ENCODE measurements at places on chromosomes 2 and 18.

DNA sequence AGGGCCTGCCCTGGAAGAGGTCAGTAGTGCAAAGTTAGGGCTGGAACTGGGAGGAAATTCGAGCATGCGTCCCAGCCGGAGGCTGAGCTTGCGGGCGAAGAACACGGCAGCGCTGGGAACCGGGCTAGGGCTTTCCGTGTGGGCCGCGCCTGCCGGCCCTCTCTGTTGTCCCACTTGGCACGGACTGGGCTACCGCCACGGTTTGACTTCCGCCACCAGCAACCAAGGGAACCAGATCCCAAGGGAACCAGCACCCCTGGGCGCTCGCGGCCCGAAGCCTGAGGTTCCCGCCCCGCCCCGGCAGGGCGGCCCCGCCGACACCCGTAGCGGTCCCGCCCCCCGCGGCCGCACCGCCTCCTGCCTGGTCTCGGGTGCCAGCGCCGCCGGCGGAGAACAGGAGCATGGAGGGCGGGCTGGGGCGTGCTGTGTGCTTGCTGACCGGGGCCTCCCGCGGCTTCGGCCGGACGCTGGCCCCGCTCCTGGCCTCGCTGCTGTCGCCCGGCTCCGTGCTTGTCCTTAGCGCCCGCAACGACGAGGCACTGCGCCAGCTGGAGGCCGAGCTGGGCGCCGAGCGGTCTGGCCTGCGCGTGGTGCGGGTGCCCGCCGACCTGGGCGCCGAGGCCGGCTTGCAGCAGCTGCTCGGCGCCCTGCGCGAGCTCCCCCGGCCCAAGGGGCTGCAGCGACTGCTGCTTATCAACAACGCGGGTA, at the start of gene SPR:
SPR (plus strand) TSS at position 377 of the 708 bp plus-strand sequence; CDS start at position 402, 25 bp downstream.
- no peak for DNase-seq

DNA sequence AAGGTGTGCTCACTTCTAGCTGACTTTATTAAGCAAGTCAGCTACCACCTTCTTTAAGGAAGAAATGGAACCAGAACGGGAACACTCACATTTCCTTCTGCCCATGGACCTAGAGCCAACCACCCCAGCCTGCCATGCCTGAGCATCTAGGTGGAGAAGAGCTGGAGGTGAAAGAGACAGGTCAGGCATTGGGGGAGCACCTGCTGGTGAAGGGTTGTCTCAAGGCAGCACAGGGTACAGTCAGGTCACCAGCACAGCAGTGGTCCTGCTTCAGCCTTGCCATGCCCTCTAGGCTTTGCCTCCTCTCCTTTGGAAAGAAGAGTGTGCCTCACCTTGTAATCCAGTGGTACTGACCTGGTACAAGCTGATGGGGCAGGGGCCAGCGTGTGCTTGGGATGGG, 107.9 kb downstream of the KCNF1 start:
- DNase-seq: no peak

GRCh38 chr18:61127714-61128467, 205.3 kb upstream of the CDH20 start:
- DNase-seq: no peak

DNA sequence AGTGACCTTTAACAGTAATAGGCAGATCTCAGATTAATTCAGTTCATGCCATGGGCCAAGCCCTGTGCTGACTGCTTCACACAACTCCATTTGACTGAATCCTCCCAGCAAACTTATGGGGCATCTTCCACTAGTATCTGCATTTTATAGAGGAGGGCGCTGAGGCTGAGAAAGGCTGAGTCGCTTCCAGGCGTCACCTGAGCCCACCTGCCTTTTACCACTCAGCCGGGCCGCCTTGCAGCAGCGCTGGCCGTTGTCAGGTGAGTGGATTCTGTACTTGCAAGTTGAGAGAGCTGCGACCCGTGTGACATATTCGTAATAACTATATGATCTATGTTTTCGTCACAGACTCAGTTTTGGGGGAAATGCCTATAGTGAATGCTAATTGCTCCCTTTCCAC, 59.3 kb upstream of the B3GNT7 start:
- DNase-seq: no peak

DNA sequence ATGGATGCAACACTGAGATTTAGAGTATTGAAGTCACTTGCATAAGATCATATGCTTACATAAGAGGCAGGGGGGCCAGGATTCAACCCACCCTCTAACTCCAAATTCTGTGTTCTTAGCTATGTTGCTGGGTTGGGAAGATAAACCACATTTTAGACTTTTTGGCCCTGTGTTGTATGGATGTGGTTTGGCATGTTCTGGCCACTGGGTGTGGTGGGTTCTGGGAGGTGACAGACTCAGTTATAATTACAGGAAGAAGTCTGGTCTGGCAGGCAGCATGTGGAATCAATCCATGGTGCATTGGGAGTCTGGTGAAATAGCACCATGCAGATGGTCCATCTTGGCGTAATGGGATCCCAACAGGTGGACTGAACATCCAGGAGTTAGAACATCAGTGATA, 138.9 kb downstream of the LTBP1 start:
- DNase-seq: no peak

- no peak for DNase-seq
Observed at GRCh38 chr2:172196768-172197431, 94.2 kb upstream of the DLX2 start.

GRCh38 chr2:134670955-134671354, 47.8 kb downstream of the TMEM163 start:
- DNase-seq: no peak

- no peak for DNase-seq
Observed at GRCh38 chr2:79782576-79783452, 270.0 kb downstream of the CTNNA2 start.

DNA sequence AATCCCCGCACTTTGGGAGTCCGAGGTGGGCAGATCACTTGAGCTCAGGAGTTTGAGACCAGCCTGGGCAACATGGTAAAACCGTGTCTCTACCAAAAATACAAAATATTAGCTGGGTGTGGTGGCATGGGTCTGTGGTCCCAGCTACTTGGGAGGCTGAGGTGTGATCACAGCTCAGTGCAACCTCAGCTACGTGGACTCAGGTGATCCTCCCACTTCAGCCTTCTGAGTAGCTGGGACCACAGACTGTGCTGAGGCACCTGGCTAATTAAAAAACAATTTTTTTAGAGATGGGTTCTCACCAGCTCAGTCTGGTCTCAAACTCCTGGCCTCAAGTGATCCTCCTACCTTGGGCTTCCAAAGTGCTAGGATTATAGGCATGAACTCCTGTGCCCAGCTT, 23.4 kb downstream of the ANKRD12 start:
- no peak for DNase-seq

- no peak for DNase-seq
Observed at GRCh38 chr2:187263675-187264560, 184.1 kb downstream of the CALCRL start.

DNA sequence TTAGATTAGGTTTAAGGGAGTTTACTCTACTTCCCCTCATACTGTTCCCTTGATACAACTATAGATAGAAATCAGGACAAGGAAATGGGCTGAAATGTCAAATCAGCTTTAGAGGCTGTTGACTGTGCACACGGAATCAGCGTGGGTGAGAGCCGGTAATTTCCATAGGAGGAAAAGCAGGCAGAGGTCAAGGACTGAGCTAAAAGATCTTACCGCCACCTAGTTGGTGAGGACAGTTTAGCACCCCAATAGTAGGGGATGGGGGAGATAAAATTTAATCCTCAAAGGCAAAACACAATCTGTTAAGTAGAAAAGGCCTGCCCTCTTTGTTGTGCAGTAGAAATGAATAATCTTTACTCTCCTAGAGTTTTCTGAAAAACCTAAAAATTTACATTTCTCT, 1154.5 kb upstream of the CHAC2 start:
- no peak for DNase-seq

- DNase-seq: no peak
Observed at GRCh38 chr18:77131652-77132368, 773 bp downstream of the MBP start.

GRCh38 chr2:161754379-161754778, 130.2 kb downstream of the SLC4A10 start:
- no peak for DNase-seq

- DNase-seq: no peak
Observed at GRCh38 chr2:233991196-233991595, 59.3 kb upstream of the SPP2 start.

DNA sequence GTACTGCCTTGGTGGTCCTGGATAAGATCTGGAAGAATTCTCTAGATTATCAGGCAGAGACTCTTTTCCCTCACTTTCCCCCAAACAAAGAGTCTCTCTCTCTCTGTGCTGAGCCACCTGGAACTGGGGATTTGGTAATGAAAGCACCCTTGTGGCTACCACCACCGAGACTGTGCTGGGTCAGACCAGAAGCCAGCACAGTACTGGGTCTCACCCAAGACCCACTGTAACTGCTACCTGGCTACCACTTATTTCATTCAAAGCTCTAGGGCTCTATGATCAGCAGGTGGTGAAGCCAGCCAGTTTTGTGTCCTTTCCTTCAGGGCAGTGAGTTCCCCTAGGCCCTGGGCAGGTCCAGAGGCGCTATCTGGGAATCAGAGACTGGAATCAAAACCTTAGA, 269.6 kb upstream of the CWC22 start:
- no peak for DNase-seq

DNA sequence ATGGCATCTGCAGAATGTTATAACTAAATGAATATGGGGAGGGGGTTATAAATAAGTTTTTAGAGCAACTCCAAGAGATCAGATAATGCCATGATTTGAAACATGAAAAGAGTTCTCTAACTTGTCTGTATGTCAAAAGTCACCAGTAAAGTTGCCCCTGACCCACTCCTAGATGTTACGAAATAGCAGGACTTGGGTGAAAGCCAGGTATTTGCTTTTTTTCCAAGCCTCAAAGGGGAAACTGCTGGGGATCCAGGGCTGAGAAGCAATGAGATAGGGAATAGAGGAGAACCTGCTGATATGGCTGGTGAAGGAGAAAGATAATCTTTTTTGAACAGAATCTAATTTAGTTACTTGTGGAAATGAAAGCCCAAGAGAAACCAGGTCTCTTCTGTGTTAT, 191.5 kb upstream of the CDH20 start:
- no peak for DNase-seq

GRCh38 chr18:7755753-7756475, 188.8 kb downstream of the PTPRM start:
- no peak for DNase-seq

- no peak for DNase-seq
Observed at GRCh38 chr18:56575819-56576663, 62.4 kb downstream of the TXNL1 start.

- DNase-seq: no peak
Observed at GRCh38 chr2:39431592-39432316, 5.3 kb downstream of the MAP4K3 start.

DNA sequence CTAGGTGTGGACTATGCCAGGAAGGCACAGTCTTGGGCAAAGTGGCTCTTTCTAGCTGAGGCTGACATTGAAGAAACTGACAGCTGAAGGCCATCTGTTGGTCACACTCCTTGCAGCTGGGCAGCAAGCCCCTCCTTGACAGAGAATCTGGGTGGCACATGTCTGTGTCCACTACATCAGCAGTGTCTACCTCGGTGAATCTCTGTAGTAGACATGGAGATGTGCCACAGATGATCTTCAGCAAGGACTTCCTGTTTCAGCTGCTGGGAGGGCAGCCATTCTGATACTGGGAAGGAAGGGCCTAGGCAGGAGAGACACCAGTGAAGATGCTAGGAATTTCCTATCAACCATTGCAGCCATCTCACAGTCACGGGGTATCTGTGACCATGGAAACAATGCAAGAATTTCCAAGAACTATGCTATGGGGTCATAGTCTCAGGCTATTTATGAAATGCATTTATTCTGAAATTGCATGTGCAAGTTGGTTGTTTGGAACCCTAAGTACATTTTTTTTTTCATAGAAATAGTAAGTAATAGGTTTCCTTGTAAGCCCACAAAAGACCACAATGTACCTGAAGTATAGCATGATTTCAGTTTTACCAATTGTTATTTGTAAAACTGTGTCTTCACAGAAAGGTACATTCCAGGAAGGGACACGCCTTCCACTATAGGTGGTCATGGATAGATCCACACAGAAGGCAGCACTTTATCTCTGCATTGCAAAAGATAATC, 63.8 kb upstream of the DARS1 start:
- DNase-seq: no peak

GRCh38 chr2:123530004-123530403, 495.1 kb upstream of the CNTNAP5 start:
- no peak for DNase-seq

DNA sequence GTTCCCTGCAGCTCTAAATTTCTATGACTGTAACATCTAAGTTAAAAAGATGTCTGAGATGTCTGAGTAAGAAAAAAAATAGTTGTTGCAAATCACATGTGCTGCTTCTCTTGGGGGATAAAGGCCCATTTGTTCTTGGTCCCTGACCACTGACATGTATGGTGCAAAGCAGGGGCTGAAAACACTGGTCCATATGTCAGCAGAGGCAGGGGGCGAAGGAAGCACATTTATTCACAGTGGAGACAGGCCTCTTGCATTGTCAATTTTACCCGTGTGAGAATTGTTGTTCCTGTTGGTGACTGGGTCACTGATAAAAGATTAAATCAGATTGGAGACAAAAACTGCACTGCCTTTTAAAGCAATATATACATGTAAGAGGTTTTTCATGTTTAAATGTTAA, 38.8 kb downstream of the PRKCE start:
- DNase-seq: no peak

DNA sequence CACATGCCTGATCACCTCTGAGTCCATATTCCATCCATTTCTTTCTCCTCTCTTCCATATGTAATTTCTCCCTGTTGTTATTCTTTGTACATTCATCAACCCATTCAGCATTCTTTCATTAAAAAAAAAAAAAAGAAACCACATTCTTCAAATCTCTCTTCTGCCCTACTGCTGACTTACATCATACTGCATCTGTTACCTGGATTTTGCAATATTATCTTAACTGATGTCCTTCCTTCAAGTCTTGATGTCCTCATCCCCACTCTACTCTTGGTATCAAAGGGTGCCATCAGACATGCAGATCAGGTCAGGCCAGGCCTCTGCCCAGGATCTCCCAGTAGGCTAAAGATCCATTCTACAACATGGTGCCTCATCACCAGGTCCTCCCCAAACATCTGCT, 90.6 kb downstream of the SGPP2 start:
- DNase-seq: no peak

- DNase-seq: no peak
Observed at GRCh38 chr2:217903859-217904613, 98.8 kb downstream of the TNS1 start.

DNA sequence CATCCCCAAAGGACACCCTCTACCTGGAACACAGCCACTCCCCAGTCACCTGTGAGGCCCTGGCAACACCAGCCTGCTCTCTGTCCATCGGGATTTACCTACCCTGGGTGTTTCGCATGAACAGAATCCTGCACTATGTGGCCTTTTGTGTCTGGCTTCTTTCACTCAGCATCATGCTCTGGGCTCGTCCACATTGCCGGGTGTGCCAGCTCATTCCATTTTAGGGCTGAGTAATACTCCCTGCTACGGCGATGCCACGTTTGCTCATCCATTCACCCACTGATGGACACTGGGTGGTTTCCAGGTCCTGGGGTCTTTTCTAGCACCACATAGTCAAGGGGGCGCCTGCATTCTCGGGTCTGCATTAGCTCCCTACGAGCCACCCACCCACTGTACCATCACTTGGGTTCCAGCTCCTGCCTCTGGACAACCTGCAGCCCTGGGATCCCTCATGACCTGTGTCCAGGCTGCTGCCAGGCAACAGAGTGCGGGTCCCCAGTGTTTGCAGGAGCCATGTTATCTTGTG, 22.0 kb downstream of the KCNF1 start:
- no peak for DNase-seq

Measured in activated CD8-positive, alpha-beta memory T cell treated with anti-CD3 and anti-CD28 coated beads for 1 hour (primary cell).